GM04503 (cell line): ENCODE measurements at places on chromosomes 5 and 9.
A peak's percentile ranks its signal among the peaks of the same experiment; 100 is the strongest.

- DNase-seq: no peak
Measured at GRCh38 chr5:153742060-153742459, 251.6 kb downstream of the GRIA1 start.

- DNase-seq: no peak
Measured at GRCh38 chr5:53017383-53017782, 28.2 kb downstream of the ITGA2 start.

- DNase-seq: peak; percentile 3
Measured at GRCh38 chr9:75866273-75866871, 24.1 kb upstream of the PCSK5 start.

DNA sequence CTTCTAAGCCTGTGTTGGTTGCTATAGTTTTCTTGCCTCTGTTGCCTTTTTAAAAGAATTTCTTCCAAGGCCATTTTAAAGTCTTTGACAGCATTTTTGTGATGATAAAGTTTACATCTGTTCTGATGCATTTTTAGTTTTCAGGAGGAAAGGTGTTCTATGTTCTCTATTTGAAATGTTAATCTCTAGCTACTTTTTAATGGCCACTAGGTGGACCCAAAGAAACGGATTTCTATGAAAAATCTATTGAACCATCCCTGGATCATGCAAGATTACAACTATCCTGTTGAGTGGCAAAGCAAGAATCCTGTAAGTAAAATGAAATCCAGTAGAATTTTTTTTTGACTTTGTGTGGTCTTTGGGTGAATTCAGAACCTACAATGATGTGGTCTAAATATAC lies 60.2 kb downstream of the MELK start:
- DNase-seq: no peak

- DNase-seq: no peak
Measured at GRCh38 chr5:41875121-41875520, 4.9 kb upstream of the OXCT1 start.

GRCh38 chr5:32190095-32190494 lies 16.0 kb upstream of the GOLPH3 start:
- DNase-seq: peak; percentile 90

GRCh38 chr9:137621131-137621757 lies 2.4 kb downstream of the EHMT1 start:
- no peak for DNase-seq
